NCI-H345 (cell line): ENCODE measurements at places on chromosomes 1 and 21.

- no peak for DNase-seq
Measured at GRCh38 chr1:168391851-168392681, 111.4 kb downstream of the TBX19 start.

DNA sequence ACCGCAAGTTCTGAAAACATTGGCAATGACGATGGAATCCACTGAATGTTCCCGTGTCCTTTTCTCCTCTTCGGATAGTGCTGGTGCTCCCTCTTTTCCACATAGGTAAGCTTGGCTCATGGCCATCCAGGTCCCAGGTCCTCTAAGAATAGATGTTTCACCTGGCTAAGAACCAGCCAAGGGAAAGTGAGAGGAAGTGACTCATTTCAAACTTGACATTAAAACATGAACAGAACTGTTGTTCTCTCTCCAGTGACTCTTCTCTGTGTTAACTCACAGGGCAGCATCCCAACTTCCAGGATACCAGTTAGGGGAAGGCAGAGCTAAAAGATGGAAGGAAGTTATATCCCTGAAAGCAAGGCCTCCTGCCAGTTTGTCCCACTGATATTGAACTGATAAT lies 493.8 kb upstream of the CHRM3 start:
- DNase-seq = no peak

DNA sequence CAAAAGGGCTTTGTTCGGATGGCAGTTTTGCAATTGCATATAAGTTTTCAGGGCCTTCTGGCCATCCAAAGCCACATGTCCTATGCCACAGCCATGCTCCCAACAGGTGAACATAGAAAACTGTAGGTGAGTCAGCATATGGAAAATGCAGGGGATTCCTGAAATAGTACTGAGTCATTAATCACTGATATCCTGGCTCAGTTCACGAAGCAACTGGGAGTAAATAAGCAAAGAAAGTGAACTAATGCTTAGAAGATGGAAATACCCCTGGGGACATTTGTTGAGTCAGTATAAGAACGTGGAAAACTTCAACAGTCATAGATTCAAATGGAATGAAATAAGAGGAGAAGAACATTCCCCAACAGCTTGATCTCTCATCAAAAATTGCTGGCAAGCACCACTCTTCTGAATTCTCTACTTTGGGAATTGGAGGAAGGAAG lies 148.9 kb upstream of the RUNX1 start:
- no peak for DNase-seq

DNA sequence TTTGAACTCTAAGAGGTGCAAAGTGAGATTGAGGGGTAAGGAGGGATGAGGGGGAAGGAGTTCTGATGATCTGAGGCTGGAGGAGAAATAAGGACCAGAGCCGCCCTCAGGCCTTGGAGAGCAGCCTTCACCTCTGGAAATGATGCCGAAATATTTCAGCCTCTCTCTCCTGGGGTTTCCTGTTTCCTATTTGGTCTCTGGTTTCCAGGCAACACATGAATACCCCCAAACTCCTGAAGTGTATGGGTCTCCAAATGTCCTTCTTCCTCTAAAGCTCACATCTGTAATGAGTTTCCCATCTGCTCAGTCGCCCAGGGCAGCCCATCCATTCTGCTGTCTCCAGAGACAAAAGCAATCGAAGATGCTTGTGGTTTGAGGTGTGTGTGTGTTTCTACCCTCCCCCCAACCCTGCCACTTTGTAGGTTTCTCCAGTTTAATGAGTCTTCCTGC lies 52.0 kb upstream of the FAM20B start:
- no peak for DNase-seq
